NCI-H2227 treated with DMSO at 0.1 percent for 48 hours (cell line): ENCODE measurements at places on chromosomes 12 and 14.

- DNase-seq = no peak
Observed at GRCh38 chr12:1375323-1375722, 219.1 kb downstream of the FBXL14 start.

GRCh38 chr12:49585477-49586459 is 17.8 kb upstream of the MCRS1 start:
- no peak for DNase-seq

DNA sequence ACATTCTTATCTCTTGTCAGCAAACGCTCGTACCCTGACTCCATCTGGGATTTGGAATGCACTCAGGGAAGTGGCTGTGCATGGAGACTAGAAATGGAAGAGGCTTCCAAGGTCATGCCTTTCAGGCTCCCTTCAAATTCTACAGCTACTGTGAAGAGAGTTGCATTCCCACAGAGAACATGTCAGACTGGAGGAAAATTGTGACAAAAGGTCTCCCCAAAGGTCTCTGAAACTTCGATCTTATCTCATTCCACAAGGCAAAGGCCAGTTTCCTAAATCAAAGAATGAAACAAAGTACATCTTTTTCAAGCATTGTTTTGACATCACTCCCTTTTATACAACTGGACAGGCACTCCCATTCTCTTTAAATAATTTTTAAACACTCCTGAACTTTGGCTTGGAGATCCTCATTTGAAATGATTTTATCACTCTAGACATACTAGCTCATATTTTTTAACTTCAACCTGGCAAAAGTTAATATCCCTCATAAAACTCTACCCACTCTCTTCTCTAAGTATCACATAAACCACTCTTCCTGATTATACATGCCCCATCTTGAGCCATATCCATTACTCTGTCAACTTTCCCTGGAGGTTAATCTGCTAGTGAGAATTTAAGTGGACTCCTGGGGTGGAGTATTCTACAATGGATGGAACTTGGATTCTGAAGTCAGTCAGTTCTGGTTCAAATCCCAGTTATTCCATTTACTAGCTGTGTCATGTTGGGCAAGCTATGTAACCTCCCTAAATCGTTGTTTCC is 218.1 kb upstream of the HMGA2 start:
- no peak for DNase-seq

DNA sequence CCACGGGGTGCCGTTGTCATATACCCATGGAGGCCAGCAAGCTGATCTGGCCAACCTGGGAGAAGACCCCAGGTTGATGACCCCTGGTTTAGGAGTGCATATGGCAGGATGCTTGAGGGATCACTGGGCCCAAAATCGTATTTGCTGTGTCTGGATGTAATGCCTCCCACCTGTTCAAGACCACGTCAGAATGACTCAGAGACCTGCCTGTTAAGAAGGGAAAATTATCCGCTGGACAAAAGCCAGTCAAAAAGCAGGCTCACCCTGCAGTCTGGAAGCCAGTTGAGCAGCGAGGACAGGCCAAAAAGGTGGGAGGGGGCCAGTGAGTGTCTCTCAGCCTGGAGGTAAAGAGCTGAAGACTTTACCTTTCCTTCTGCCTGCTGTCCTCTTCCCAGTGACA is 449.2 kb downstream of the DPF3 start:
- DNase-seq = no peak

GRCh38 chr12:79614730-79615129 is 76.0 kb downstream of the PAWR start:
- DNase-seq = no peak

- DNase-seq = no peak
Observed at GRCh38 chr14:57617510-57617909, 123.9 kb upstream of the CCDC198 start.

DNA sequence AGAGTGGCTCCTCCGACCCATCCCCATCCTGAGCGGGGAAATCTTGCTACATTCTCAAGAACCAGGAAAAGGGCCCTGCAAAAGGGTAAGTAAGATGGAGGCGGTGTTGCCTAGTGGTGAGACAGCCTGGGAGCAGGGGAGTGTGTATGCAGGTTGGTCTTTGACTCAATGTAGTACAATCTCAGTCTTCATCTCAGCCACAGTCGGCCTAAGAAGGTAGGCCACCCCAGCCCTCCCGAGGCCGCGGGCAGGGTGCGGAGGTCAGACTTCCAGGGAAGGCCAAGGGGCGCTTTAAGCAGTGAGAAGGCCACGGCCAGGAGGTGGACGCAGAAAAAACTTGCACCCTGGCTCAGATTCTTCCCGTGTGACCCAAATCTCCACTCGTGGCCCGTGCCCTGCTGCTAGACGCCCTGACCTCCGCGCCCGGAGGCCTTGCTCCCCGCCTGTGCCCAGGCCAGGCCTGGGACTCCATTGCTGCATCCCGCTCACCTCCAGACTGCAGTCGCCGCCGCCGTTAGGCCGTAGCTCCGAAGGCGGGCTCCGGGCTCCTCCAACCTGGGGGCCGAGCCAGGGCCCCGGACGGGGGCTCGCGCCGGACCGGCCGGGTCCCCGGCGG is 435 bp downstream of the FOXM1 start:
- DNase-seq = no peak

DNA sequence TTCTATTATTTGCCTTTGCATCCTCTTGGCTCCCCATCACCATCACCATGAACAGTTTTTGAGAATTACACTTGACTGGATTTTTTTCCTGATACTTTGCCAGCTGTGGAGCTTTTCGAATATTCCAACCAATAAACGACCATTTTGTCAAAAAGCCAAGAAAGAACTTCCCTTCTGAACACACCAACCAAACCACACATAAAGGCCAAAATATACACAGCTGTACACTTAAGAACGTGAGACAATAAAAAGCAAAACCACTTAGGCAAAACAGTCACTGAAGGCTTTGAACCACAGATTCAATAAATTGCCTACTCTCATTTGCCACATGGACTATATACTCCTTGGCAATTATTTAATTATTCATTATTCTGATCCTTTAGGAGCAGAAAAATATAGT is 1.1 kb downstream of the C14orf93 start:
- no peak for DNase-seq

- DNase-seq = no peak
Observed at GRCh38 chr12:67617629-67618028, 30.9 kb upstream of the DYRK2 start.

DNA sequence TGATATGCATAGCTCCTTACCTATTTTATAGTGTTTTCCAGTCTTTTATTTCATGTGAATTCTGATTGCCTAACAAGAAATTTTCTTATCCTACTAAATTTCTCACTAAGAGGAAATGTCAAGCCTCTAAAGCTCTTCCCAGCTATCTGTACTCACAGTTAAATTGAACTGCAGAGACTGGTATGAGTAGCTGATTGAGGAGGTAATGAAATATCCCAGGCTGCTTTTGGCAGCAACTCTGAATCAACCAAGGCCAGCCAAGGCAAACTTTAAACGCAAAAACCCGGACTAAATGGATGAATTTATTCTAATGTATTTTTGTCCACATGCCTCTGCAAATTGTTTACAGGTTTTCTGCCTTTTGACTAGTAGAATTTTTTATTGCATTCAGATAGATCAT is 119.1 kb upstream of the PMCH start:
- no peak for DNase-seq

- DNase-seq = no peak
Observed at GRCh38 chr12:68113644-68114043, 45.9 kb downstream of the IFNG start.

DNA sequence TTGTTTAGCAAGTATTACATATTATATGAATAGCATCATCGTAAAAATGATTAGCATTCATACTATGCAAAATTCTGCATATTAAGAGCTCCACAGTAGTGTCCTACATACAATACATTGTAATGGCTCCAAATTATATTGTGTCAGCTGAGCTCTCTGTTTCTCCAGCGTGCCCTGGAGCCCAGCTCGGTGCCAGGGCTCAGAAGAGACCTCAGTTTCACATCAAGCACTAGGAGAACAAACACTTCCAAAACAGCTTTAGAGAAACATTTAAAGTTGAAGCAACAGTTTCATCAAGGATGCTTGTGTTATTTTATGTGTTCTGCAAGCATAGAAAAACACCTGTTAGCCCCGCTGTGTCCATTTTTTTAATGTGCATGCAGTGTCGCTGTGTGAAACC is 456.9 kb downstream of the EGLN3 start:
- no peak for DNase-seq
